NAMALWA (cell line): ENCODE measurements at places on chromosomes 2 and 18.

DNA sequence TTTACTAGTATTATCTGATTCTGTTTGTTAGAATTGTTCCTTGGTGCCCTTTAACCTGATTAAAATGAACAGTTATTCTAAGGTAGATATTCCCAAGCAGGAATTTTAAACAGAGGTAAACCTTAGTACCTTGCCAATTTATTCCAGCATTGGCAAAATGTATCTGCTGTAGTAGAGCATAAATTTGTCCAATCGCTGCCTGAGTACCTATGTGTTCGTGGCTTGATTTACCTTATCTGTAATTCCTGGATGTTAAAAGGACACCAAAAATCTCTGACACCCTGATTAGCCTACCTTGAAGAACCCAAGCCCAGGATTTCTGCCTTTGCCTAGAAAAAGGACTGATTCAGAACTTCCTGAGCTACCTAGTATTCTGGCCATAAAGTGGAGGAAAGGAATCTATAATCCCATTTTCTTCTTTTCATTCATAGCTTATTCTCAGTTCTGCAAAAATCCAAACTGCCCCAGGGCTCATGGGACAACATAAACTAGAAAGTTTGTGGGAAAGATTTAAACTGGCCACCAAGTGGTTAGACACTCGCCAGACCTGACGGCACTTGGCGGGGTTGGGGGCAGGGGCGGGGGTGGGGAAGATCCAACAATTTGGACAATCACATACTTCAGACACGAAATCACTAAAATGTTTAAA lies 16.2 kb upstream of the ZCCHC2 start:
- DNase-seq, result no peak

GRCh38 chr18:53665701-53666100 lies 558.8 kb downstream of the MBD2 start:
- DNase-seq, result no peak

DNA sequence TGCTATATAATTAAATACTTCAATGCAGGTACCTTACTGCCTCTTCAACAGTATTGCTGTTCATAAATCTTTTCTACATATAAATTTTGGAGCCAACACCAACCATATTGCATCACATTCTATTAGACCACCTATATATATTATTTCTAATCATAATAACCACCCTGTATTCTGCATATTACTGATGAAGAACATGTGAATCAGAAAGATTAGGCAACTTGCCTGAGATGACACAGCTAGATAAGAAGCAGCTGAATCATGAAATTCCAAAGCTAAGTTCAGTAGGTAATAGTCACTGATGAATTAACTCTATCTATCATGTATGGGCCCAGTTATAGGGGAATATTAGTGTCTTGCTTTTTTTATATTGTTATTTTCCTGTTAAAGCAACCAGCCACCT lies 161.8 kb downstream of the AGPS start:
- DNase-seq, result no peak

DNA sequence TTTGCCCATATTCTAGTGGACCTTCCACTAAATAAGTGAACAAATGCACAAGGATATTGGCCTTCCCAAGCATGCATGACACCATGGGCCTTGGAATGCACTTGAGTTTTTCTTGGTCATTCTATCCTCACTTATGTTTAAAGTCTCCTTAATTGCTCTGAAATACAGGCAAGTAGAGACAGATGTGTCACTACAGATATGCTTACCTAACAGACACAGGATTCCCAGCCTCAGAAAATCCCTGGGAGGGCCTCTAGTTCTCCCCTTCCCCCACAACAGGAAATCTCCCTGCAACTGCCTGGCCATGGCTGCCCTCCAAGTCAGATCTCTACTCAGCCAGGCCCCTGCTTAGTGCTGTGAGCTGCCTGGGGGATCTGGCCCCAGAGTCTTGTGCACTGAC lies 445.2 kb downstream of the IRS1 start:
- DNase-seq, result no peak

DNA sequence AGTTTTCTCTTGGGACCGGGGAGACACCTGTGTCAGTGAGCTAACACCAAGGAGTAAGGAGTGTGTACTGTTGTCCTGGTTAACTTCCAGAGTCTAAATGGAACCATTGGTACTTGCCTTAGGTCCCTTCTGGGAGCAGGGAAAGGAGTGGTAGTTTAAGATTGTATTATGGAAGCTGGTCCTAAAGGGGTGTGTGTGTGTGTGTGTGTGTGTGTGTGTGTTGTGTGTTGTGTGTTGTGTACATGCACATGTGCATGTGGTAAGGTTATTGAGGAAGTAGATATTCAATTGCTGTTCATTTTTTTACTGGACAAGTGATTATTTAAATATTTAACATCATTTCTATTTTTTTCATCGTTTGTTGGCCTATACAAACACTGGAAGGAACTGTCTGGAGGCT lies 1.4 kb downstream of the APLF start:
- DNase-seq, result no peak

- DNase-seq, result no peak
These were observed 23.0 kb downstream of the COPS9 start for GRCh38 chr2:240112914-240113690.

- DNase-seq, result peak; percentile 50
These were observed 25.2 kb downstream of the PDIA6 start for GRCh38 chr2:10787176-10787968.

- peak; percentile 55 for DNase-seq
These were observed 17.4 kb downstream of the CIDEA start for GRCh38 chr18:12271376-12272235.

DNA sequence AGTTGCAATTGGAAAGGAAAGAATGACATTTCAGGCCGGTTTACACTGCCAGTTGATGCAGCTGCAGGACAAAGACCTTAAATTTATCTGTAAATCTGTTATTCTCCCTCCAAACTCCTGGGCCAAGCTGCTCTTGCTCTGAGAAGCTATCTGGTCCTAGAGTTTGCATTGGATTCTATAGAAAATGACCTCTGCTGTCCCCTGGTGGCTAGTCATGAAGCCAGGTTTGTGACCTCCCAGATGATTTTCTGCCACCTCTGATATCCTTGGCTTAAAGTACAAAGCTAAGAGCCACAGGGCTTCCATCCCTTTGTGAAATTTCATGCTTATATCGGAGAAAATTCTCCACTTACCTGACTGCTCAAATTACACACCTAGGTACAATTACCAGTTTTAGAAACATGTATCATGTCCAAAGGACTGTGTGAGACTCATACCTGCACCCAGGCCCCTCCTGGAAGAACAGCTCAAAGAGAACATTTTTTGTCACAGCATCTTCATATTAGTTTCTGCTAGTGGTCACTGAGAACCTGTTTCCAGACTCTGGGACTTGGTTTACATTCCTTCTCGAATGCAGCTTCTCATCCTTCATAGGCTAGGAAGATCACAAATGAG lies 28.9 kb upstream of the IER3IP1 start:
- peak; percentile 66 for DNase-seq

- no peak for DNase-seq
These were observed 38.9 kb downstream of the KDM3A start for GRCh38 chr2:86480105-86480504.

DNA sequence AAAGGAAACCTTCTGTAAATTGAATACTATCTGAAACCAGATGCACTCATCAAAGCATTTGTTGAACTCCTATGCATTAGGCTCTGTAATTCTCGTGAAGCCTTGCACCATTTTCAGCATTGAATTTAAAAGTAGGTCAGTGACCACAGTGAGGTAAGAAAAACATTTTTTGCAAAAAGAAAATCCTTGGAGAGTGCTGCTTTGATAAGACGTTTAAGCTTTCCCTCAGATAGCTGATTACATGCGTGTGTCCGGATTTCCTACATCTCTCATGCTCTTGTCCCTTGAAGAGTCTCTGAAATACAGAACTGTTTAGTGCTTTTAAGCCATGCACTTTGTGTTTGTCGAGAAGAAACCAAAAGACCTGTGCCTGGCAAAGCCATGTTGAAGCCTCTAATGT lies 113.6 kb downstream of the FMNL2 start:
- DNase-seq, result no peak

- no peak for DNase-seq
These were observed 17.4 kb upstream of the CHAC2 start for GRCh38 chr2:53750041-53750768.

GRCh38 chr2:232587512-232587911 lies 37.0 kb downstream of the EIF4E2 start:
- no peak for DNase-seq

DNA sequence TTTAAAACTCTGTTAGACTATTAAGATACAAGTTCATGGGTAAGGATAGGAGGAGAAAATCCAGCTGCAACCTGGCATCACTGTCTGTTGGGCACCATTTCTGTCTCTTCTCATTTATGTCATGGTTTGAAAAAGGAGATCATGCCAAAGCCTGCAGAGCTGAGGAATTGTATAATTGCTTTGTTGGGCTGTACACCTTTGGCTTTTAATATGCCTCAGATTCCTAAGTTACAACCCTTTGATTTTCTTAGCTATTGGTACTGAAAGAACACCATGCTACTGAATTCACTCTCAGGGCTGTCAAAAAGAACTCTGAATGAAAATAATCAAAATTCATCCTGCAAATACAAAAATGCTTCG lies 174.3 kb downstream of the ACKR3 start:
- DNase-seq, result no peak

- no peak for DNase-seq
These were observed 81.1 kb downstream of the MBOAT2 start for GRCh38 chr2:8922431-8922830.

DNA sequence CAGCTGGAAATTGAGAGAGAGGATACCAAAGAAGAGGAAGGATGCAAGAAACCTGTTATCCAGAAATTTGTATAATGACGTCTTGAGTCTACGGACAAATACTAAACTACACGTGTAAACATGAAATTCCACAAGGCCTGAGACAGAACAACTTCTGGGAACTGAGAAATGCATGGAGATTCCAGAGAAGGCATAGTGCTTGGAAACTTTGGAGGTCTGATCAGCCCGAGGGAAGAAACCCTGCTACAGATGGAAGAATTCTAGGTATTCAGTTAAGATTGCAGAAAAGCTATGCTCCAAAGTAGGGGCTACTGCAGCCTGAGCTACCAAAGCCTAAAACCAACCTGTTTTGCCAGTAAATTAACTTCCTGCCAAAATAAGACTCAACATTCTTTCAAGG lies 120.4 kb downstream of the PDCL3 start:
- DNase-seq, result no peak

DNA sequence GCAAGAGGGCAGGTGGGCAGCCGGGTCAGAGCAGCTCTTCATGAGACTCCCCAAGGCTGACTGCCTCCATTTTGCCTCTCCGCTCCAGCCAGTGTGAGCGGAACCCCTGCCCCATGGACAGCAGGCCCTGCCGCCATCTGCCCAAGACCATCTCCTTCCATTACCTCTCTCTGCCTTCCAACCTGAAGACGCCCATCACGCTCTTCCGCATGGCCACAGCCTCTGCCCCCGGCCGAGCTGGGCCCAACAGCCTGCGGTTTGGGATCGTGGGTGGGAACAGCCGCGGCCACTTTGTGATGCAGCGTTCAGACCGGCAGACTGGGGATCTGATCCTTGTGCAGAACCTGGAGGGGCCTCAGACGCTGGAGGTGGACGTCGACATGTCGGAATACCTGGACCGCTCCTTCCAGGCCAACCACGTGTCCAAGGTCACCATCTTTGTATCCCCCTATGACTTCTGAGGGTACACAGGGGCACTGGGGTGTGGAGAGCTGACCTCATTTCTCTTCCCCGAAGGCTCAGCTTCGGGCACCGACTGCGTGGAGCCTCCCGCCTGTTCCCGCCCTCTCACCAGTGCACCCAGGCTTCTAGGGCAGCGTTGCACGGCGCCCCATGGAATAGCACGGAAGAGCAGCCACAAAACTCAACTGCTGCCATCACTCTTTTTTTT lies 49.0 kb downstream of the FBLN7 start:
- DNase-seq, result no peak

GRCh38 chr2:209988010-209988409 lies 14.4 kb upstream of the RPE start:
- DNase-seq, result no peak

GRCh38 chr2:66436581-66437001 lies 1.7 kb downstream of the MEIS1 start:
- DNase-seq, result no peak

GRCh38 chr18:31120594-31120993 lies 18.4 kb upstream of the DSC2 start:
- no peak for DNase-seq
